GM12891 (cell line): ENCODE measurements at places on chromosomes 5 and 9.
A peak's percentile ranks its signal among the peaks of the same experiment; 100 is the strongest.

GRCh38 chr9:33852216-33852826, 35.4 kb downstream of the UBE2R2 start:
- no peak for DNase-seq

DNA sequence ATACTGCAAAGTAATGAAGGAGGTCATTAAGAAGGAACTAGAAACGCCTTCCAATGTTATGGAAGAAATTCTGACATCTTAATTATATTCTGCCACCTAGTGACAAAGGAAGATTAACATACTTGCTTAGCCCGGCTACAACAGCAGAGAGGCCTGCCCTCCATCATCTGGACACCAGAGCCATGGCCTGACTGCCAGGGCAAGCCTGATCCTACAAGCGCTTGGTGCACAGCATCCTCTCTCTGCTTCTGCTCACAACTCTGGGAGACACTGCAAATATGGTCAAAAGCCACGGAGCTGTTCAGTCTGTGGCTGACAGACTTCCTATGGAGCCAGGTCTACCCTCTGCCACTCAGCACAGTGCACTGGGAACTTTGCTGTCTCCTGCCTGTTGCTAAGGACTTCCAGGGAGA, 87.3 kb upstream of the SLC44A1 start:
- peak; percentile 26 for DNase-seq

DNA sequence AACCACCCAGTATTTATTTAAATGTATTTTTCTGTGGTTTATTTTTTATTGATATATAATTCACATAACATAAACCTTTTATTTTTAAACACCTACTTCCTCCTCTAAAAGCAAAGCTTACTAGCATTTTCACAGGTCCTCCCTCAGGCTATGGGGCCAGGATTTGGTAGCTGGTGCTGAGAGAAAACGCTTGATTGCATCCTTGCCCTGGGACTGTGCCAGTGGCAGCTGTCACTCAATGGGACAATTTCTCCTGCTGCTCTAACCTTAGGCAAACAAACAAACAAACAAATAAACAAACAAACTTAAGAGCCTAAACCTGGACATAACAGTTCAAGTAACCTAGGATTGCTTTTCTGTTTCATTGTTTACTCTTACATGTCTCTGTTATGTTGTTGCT, 102.7 kb downstream of the FOCAD start:
- no peak for DNase-seq

DNA sequence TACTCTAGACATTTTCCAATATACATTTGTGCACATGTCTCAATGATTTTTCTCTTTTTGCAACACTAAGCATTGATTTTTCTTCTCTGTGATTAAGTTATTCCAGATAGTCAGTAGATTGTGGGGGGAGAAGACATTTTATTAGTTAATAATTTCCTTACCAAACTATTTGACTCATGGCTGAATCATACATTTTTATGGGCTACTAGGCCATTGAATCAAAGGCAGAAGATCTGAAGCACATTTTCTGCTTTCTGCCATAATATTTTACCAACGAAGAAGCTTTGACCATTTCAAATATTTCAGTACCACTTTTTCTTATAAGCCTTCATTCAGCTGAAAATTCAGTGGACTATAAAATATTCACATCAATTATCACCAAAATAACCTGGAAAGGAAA, 175.6 kb downstream of the IRX2 start:
- no peak for DNase-seq

GRCh38 chr5:13640270-13640669, 304.2 kb downstream of the DNAH5 start:
- DNase-seq, result no peak

DNA sequence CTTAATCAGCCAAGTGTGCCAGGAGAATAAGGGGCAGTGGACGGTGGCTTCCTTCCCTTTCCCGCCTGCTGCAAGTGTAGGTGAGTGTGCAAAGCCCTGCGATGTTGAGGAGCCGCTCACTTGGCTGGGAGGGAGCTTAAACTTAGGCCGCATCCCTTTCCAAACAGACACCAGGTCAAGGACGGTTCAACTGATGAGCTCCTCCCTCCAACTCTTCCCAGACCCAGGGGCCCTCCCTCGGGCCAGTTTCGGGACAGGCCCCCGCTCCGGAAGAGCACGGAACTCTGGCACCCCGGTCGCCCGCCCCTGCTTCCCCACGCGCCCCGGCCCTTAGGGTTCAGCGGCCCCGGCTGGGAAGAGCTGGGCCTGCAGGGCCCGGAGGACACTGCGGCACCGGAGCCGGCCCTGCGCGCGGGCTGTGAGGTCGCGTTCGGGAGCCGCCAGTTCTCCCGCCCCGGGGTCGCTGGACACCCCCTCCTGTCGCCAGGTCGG, 481 bp downstream of the MRPL36 start:
- DNase-seq, result peak; percentile 48
